T follicular helper cell (primary cell): ENCODE measurements at places on chromosomes 16 and 17.

DNA sequence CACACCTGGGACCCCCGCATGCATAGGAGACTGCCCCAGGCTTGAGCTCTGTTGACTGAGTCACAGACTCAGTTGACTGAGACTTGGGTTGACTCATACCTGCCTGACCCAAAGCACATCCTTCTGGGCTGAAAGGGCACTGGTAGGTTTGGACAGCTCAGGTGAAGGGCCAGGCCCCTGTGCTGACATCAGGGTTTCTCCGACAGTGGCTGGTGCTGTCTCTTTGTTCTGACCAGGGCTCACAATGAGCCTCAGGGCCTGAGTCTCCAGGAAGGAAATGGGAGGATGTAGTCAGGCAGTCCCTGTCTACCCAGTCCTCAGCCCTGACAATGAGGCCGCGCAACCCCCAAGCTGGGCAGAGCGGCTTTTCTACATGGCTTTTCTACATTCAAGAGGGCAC, 6.5 kb downstream of the SPNS2 start:
- DNase-seq: no peak

- DNase-seq: peak; percentile 30
Observed at GRCh38 chr17:75404731-75405364, 630 bp downstream of the GRB2 start.

DNA sequence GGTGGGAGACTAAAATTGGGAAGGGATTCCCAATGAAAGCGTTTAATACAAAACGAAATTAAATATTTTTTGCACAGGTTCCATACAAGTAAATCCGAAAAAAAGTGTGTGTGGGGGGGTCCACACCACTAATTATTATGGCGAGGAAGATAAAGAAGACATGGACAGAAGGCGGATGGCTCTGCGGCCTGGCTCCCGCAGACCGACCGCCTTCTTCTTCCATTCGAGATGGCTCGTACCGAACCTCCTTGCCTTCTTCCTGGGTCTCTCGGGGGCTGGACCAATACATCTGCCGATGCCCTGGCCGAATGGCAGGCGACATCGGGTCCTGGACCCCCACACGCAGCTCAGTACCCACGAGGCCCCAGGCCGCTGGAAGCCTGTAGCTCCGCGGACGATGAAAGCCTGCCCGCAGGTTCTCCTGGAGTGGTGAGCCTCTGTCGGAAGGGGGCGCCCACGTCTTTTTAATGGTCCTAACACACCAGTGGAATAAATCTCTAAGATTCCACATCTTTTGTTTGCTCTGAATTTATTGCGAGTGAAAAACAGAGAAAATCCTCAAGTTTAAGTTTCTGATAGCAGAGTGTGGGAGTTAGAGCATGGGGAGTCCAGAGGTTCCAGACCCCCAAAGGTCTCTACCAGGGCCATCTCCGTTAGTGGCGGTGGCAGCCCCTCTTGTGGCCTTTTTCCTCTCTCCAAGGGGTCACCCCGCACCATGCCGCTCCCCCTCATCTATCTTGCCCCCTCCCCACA, 1.4 kb downstream of the PRAC2 start:
- DNase-seq: peak; percentile 67

DNA sequence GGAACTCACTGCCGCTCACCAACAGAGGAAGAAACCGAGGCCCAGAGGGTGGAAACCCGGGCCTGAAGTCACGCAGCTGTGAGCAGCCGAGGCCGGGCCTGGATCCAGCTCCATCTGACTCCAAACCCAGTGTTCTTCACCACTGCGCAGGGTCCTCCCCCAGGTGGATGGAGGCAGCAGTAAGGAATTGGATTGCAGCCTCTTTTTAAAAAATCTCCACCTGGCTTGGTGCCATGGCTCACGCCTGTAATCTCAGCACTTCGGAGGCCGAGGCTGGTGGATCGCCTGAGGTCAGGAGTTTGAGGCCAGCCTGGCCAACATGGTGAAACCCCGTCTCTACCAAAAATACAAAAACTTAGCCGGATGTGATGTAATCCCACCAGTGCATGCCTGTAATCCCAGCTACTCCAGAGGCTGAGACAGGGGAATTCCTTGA, 177.2 kb downstream of the FOXL1 start:
- no peak for DNase-seq

DNA sequence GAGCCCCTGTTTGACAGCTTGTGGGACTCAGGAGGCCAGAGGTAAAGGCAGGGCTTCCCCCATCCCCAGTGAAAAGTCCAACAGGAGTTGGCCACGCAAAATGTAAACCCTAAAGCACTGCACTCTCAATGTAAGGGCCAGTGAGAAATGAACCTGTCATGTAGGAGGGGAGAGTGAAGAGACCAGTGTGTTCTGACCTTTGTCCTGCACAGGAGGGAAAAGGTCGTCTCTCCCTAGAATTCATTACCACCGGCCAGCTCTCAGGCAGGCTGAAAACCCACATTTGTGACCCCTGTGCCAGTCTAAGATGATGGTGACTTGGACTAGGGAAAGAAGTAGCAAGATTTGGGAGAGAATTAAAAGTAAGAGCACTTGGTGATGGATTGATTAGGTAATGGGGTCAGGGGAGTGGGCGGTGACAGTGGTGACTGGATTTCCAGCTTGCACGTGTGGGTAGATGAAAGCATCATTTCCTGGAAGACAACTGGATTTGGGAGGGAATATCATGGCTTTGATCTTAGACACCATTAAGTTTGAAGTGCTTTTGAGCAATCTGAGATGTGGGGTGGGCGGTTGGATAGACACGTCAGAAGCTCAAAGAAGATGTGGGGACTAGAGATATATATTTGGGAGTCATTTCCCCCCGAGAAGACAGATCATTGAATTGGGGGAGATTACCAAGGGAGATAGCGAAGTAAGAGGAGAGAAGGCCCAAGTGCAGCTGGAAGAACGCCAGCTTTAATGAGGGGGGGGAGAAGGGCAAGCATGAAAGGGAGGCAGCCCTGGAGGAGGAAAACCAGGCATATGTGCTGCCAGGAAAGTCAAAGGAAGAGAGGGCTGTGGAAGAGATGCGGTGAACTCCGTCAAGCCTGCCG, 119.5 kb downstream of the NTN1 start:
- no peak for DNase-seq

GRCh38 chr17:21001813-21002221, 41.0 kb downstream of the USP22 start:
- DNase-seq: no peak
